ENCODE measurements at places on chromosomes 12 and 14.

GRCh38 chr14:87042354-87042753 lies 950.6 kb downstream of the GALC start:
- no peak for DNase-seq

DNA sequence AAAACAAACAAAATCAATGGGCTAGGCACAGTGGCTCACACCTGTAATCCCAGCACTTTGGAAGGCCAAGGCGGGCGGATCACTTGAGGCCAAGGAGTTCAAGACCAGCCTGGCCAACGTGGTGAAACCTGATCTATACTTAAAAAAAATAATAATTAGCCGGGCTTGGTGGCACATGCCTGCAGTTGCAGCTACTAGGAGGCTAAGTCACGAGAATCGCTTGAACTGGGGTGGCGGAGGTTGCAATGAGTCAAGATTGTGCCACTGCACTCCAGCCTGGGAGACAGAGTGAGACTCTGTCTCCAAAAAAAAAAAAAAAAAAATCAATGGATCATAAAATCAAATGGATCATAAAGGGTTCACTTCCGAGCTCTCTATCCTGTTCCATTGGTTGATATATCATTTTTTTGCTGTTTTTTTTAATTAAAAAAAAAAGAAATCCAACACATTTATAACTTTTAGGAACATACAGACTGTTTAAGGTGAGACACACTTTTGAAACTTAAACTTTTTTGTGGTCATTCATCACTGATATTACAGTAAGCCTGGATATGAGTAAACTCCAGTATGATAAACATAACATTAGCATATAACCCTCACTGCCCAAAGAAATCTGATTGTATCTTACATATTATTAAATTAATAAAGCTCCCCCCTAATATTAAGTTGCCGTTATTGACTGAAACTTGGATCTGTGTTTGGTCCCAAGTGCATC lies 22.1 kb downstream of the MOK start:
- DNase-seq = no peak

- no peak for DNase-seq
Observed at GRCh38 chr12:45880533-45880932, 109.8 kb downstream of the SCAF11 start.

GRCh38 chr12:70247653-70248199 lies 4.5 kb downstream of the CNOT2 start:
- DNase-seq = no peak

DNA sequence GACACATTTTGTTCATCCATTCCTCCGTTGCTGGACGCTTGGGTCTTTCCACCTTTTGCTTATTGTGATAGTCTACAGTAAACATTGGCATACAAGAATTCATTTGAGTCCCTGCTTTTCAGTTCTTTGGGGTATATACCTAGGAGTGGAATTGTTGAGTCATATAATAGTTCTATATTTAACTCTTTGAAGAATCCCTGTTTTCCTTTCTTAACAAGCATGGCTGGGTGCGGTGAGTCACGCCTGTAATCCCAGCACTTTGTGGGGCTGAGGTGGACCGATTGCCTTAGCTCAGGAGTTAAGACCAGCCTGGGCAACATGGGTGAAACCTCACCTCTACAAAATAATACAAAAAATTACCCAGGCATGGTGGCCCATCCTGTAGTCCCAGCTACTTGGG lies 75.4 kb downstream of the CCDC92 start:
- DNase-seq = no peak

DNA sequence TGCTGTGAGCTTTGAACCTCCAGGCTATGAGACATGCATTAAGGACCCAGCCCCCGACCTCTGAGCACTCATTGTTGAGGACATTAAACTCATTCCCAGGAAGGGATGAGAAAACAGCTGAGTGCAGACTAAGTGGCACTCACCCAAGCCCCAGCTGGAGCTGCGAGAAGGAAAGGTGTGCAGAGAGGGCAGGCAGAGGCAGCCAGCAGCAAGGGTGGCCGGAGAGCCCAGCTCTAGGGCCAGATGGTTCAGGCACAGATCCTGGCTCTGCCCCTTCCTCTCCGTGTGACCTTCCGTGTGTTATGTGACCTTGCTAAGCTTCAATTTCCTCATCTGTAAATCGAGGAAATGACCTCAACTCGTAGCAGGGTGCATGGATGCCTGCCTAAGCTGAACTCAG lies 3.7 kb downstream of the TSPAN11 start:
- DNase-seq = no peak
